ENCODE measurements at places on chromosomes 6 and 20.

- H3K4me1 ChIP-seq, result peaks cover 3% of the 10 kb centered on the region
- no peak overlapping the region for H3K27ac ChIP-seq
- no peak for DNase-seq
- peaks cover 3% of the 10 kb centered on the region for H3K27me3 ChIP-seq
These were observed 26.9 kb downstream of the PXDC1 start for GRCh38 chr6:3724451-3725144.

GRCh38 chr20:54502179-54502578, 26.8 kb downstream of the DOK5 start:
- no peak overlapping the region for H3K4me3 ChIP-seq
- no peak for DNase-seq
- H3K27me3 ChIP-seq, result no peaks in the 10 kb centered on the region
- H3K4me1 ChIP-seq, result no peaks in the 10 kb centered on the region

GRCh38 chr6:42808492-42809483, 26.9 kb downstream of the BICRAL start:
- no peak overlapping the region for H3K4me3 ChIP-seq
- H3K36me3 ChIP-seq, result peaks cover 6% of the 10 kb centered on the region
- DNase-seq, result no peak
- H3K27ac ChIP-seq, result no peak overlapping the region

DNA sequence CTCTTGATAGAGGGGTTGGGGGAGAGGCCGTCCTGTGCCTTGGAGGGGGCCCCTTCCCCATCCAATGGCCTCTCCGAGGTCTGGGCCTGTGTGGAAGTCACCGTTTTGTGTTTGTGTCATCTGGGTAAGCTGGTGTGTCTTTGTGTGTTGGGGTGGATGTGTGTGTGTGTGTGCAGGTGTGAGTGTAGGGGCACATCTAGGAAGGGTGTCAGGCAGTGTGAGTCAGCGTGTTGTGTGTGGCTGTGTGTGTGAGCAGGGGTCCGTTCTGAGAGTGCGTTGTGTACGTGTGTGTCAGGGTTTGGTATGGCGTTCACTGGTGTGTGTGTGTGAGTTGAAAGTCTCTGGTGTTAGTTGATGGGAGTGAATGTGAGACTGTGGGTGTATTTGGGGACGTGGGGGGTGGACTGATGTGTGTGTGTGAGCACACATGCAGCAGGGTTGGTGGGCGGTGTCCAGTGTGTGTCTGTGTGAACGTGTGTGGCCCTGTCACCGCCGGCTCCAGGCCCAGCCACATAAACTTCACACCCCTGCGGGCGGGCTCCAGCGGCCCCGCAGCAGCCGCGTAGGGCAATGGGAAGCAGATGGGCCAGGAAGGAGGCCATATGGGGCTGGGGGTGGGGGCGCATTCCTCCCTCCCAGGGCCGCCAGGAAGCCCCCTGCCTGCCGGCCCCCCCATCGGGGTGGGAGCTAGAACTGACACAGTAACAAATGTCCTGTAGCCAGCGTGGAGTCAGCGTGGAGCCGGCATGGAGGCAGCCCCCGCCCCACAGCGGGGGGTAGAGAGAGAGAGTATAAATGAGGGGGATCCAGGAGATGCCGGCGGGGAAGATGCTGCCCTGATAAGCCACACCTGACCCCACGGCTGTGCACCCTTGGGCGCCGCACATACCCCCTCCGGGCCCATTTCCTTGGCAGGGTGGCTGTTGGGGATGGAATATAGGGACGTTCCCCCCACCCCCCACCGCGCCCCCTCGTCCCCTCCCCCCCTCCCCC, 32.1 kb downstream of the SNAI1 start:
- no peak for DNase-seq
- H3K4me3 ChIP-seq, result no peak overlapping the region
- H3K36me3 ChIP-seq, result no peaks in the 10 kb centered on the region
- H3K4me1 ChIP-seq, result peaks cover 7% of the 10 kb centered on the region
- peaks cover 8% of the 10 kb centered on the region for H3K27me3 ChIP-seq

- DNase-seq, result no peak
- no peak overlapping the region for H3K4me3 ChIP-seq
- H3K4me1 ChIP-seq, result peaks cover 3% of the 10 kb centered on the region
- no peak overlapping the region for H3K27ac ChIP-seq
These were observed 177.5 kb downstream of the TMEM242 start for GRCh38 chr6:157145656-157146285.

DNA sequence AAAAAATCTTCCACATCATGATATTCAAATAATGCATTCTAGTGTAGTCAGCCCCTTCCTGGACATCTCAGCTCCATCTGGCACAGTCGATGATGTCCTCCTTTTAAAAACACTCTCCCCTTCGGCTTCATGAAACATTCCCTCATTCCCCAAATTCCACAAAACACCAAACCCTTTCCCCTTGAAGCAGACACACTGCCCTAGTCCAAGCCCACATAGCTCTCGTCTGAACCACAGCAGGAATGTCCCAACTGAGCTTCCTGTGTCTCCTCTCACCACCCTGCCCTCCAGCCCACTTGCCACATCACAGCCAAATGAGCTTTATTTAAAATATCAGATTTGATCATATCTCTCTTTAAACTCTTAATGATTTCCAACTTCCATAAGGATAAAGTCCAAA, 106.4 kb upstream of the CARMIL1 start:
- H3K4me3 ChIP-seq, result no peak overlapping the region
- no peak overlapping the region for H3K27ac ChIP-seq
- no peak for DNase-seq
- no peaks in the 10 kb centered on the region for H3K27me3 ChIP-seq

- H3K4me1 ChIP-seq, result peaks cover 2% of the 10 kb centered on the region
- H3K36me3 ChIP-seq, result peaks cover 11% of the 10 kb centered on the region
- DNase-seq, result no peak
- H3K27me3 ChIP-seq, result no peaks in the 10 kb centered on the region
- H3K27ac ChIP-seq, result no peak overlapping the region
- H3K4me3 ChIP-seq, result no peak overlapping the region
These were observed 69.0 kb downstream of the NCOA7 start for GRCh38 chr6:125859727-125860126.

- no peak for DNase-seq
- no peak overlapping the region for H3K27ac ChIP-seq
- no peaks in the 10 kb centered on the region for H3K36me3 ChIP-seq
- no peaks in the 10 kb centered on the region for H3K4me1 ChIP-seq
These were observed 227.1 kb downstream of the ANKRD60 start for GRCh38 chr20:58001381-58001780.

GRCh38 chr6:14822679-14823078, 423.2 kb upstream of the JARID2 start:
- no peaks in the 10 kb centered on the region for H3K27me3 ChIP-seq
- no peak overlapping the region for H3K4me3 ChIP-seq
- H3K36me3 ChIP-seq, result peaks cover 8% of the 10 kb centered on the region
- no peak overlapping the region for H3K27ac ChIP-seq
- H3K4me1 ChIP-seq, result peaks cover 5% of the 10 kb centered on the region

GRCh38 chr20:35307666-35308653, 15.7 kb upstream of the FAM83C start:
- H3K36me3 ChIP-seq, result peaks cover 10% of the 10 kb centered on the region
- no peak overlapping the region for H3K27ac ChIP-seq
- no peaks in the 10 kb centered on the region for H3K27me3 ChIP-seq
- no peak overlapping the region for H3K4me3 ChIP-seq

DNA sequence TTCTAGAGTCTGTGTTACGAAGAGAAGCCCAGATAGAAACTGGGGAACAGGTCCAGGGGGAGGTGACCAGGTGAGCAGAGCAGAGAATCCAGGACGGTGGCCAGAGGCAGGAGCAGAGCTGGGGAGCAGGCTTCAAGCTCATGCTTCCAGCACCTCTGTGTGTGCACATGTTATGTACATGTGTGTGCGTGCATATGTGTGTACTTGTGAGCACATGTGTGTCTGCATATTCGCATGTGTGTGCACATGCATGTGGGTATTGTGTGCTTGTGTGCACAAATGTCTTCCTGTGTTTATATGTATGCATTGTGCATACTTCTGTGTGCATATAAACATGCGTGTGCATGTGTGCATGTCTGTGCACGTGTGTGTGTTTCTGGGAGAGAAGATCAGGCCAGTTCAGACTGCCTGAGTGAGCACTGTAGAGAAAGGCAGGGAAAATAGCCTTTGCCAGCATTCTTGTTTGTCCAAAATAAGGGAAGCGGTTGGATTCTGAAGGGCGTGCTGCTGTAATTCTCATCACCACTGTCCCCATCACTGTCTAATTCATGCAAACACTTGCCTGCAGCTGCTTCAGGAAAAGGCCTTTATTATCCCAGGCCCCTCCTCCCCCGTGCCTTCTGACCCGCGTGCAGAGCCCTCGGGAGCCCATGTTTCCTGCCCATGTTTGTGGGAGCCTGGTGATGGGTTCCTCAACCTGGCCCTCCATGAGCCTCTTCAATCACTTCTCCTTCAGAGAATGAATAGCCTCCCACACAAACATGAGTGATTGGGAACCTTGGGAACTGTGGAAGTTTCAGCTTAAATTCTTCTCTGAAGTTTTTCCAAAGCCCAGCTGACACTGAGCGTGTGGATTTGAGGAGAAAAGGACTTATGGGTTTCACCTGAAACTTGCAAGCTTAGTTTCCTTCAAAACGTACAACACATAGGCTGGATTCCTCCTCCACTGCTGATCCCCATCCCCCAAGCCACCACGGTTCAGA, 161.7 kb upstream of the AFDN start:
- H3K4me1 ChIP-seq, result no peaks in the 10 kb centered on the region
- H3K27ac ChIP-seq, result no peak overlapping the region
- no peak overlapping the region for H3K4me3 ChIP-seq
- H3K36me3 ChIP-seq, result no peaks in the 10 kb centered on the region

- no peak overlapping the region for H3K4me3 ChIP-seq
- no peaks in the 10 kb centered on the region for H3K27me3 ChIP-seq
- no peaks in the 10 kb centered on the region for H3K4me1 ChIP-seq
- H3K27ac ChIP-seq, result no peak overlapping the region
- no peak for DNase-seq
These were observed 161.3 kb downstream of the THBS2 start for GRCh38 chr6:169092375-169092774.

DNA sequence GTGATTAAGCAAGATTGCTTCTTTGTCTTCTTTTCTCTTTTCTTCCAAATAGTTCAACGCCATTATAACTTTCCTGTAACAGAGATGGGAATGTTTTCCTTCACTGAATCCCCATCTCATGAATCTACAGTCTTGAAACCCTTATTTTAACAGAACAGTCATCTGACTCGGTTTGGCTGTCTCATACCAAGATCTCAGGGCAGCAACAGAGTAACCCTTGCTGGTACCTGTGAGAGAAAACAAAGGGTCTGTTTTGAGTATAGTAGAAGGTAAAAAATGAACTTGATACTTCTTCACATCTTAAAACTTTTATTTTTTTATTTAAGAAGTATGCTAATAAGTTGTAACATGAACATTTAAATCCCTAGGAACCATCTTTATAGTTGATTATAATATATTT, 19.6 kb upstream of the DSE start:
- H3K4me1 ChIP-seq, result no peaks in the 10 kb centered on the region
- H3K4me3 ChIP-seq, result no peak overlapping the region
- no peak for DNase-seq
- no peak overlapping the region for H3K27ac ChIP-seq
- H3K36me3 ChIP-seq, result no peaks in the 10 kb centered on the region

DNA sequence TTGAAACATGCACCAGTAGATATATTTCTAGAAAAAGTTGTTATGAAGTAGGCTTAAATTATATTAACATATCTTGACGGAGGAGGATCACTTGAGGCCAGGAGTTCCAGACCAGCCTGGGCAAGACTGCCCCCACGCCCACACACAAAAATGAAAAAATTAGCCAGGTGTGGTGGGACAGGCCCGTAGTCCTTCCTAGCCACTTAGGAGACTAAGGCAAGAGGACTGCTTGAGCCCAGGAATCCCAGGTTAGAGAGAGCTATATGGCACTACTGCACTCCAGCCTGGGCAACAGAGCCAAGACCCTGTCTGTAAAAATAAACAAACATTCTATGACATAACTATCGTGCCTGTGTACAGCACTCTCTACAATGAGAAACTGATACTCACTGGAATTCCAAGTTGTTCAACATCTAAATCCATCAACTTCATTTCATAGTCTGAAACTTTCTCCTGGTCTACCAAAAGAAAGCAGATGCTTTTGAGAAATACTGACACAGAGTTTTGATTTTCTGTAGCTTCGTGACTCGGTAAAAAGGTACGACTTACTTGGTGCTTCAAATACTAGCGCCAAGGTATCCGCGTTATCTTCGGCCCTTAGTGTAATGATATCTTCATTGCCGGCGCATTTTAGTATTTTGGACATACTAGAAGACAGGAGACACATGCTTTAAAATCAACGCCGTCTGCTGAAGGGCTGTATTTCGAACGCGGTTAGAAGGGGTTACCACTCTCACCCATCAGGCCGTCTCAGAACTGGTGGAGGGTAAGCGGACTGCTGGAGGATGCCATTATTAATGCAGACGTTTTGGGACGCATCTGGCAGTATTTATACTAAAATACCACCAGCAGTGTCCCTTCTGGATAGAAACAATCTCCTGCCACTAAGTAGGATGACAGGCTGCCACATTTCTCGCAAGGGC, 1.3 kb downstream of the PCNA start:
- peak overlapping the region; percentile 94 for H3K4me3 ChIP-seq
- no peaks in the 10 kb centered on the region for H3K27me3 ChIP-seq

GRCh38 chr6:4778086-4778485, 1.9 kb downstream of the CDYL start:
- no peak overlapping the region for H3K27ac ChIP-seq
- no peak for DNase-seq
- peak overlapping the region; percentile 81 for H3K4me3 ChIP-seq
- H3K36me3 ChIP-seq, result peaks cover 22% of the 10 kb centered on the region

GRCh38 chr20:13061381-13061780, 52.6 kb downstream of the SPTLC3 start:
- no peaks in the 10 kb centered on the region for H3K27me3 ChIP-seq
- H3K27ac ChIP-seq, result no peak overlapping the region
- no peaks in the 10 kb centered on the region for H3K36me3 ChIP-seq
- no peaks in the 10 kb centered on the region for H3K4me1 ChIP-seq

GRCh38 chr20:62486484-62486883, 10.7 kb upstream of the GATA5 start:
- H3K4me3 ChIP-seq, result no peak overlapping the region
- H3K36me3 ChIP-seq, result no peaks in the 10 kb centered on the region
- H3K4me1 ChIP-seq, result no peaks in the 10 kb centered on the region
- H3K27me3 ChIP-seq, result peaks cover 38% of the 10 kb centered on the region
- no peak overlapping the region for H3K27ac ChIP-seq

DNA sequence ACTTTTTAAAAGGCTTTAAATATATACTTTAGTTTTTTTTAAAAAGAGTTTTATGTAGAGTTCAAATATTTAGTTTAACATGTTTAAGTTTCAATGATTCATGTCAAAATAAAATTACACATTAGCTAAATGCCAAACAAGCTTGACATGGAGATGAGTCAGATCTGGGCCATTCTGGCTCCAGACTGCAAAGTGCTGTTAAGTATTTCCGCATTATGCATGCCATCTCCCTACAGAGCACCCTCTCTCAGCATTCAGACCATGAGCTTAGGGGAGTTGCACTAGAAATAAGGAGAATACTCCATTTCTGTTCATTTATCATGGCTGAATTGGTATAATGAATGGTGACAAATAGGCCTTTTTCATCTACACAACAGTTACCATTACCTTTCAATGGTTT, 21.5 kb upstream of the HS3ST5 start:
- no peak overlapping the region for H3K27ac ChIP-seq
- H3K27me3 ChIP-seq, result no peaks in the 10 kb centered on the region
- H3K4me1 ChIP-seq, result no peaks in the 10 kb centered on the region
- H3K36me3 ChIP-seq, result no peaks in the 10 kb centered on the region
- no peak for DNase-seq

GRCh38 chr6:34701199-34701598, 4.6 kb upstream of the ILRUN start:
- no peak for DNase-seq
- H3K4me3 ChIP-seq, result no peak overlapping the region
- H3K27me3 ChIP-seq, result no peaks in the 10 kb centered on the region

- H3K4me3 ChIP-seq, result no peak overlapping the region
- no peaks in the 10 kb centered on the region for H3K36me3 ChIP-seq
- no peaks in the 10 kb centered on the region for H3K27me3 ChIP-seq
These were observed 64.2 kb upstream of the XRN2 start for GRCh38 chr20:21238818-21239536.

Data from activated CD4-positive, alpha-beta T cell treated with anti-CD3 and anti-CD28 coated beads, Interleukin-2, amount 10 ng/mL, durations not matched to agents 7 days and 5 days (primary cell).